NCI-H1436 treated with DMSO at 0.1 percent for 48 hours (cell line): ENCODE measurements at places on chromosomes 13 and 19.

DNA sequence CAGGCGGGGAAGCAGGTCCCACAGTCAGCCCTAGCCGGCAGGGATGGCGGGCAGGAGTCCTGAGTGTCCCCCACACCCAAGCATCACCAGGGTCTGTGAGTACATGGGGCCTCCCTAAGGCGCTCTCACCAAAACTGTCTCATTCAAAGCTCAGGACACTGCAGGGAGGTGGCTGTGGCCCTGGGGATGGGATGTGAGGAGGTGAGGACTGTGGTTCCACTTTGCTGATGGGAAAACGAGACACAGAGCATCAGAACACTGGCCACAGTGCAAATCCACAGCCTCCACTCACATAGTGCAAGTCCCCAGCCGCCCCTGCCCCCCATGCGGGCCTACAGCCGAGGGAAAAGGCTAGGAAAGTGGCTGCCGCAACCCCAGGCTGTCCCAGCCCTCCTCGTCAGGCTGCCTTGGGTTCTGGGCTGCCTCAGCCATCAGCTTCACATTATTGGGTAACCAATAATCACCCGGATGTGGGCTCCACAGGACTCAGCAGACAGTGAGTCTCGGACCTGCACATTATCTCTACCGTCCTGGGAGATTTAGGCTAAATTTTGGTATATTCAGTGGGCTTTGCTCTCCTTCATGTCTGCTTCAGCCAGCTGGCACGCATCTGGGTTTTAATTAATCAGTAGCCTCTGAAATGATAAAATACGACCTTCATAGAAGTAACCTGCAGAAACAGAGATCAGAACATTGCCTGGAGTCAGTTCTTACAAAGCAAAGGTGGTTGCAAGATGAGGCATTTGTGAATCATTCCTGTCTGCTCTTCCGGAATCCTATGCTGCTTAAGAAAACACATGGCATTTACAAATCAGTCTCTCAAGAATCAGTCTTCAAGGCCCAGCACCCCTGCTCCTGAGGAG, 77.0 kb downstream of the SOX1 start:
- DNase-seq, result no peak

DNA sequence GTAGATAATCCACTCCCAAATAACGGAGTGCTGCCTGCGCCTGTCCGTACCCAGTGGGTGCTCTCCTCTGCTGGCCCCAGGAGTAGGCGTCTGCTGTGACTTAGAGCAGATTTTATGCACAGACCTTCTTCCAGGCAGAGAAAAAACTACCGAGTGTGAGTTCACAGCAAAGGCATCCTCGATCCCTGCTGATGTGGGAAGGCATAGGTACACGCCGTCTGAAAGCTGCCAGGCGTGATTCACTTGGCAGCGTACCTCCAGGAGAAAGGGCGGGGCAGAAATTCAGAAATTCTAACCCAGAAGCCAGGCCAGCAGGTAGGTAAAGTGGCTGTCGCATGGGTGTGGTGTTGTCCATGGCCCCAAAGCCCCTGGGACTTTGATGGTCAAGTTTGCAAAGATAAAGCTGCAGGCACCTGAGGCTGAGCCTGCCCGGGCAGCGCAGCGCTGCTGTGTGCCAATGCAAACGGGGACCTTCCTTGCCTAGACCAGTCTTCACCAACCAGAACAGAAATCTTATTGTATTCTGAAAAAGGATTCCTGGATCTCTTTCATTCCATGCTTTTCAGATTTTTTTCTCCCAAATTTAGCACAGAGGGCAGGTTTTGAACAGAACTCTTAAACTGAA, 36.3 kb downstream of the COL4A2 start:
- DNase-seq, result no peak

GRCh38 chr13:34546344-34547250, 395.5 kb upstream of the NBEA start:
- DNase-seq, result no peak

DNA sequence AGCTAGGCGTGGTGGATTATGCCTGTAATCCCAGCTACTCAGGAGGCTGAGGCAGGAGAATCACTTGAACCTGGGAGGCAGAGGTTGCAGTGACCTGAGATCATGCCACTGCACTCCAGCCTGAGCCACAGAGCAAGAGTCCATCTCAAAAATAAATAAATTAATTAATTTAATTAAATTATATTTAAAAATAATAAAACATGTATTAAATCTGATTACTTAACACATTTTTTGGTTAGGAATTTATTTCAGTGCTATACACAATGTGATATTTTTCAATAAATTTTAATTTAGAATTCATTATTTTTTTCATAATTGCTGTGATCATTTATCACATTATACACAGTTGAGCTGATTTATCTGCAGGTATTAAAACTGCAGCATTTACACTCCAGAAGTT, 1101.5 kb upstream of the MIR17HG start:
- no peak for DNase-seq

DNA sequence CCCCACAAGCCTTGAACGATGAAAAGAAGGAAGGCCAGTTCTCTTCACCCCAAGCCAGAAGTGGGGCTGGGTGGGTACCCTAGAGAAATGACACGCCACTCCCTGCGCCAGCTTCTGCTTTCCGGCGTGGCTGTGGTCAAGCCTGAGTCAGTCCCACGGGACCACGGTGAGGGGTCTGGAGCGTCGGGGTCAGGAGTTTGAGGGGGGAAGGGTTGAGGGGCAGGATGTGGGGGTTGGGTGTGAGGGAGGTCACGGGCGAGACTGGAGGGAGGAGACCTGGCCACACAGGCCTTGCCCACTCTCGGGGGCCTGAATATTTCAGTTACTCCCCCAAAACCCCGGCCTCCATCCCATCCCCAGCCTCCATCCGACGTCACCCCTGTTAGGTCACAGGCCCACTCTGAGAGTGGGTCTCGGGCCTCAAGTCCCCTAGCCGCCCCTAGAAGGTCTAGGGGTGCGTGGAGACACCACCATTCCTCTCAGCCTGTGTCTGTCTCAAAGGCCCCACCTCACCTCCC, 500 bp upstream of the IFI30 start:
- DNase-seq, result no peak

DNA sequence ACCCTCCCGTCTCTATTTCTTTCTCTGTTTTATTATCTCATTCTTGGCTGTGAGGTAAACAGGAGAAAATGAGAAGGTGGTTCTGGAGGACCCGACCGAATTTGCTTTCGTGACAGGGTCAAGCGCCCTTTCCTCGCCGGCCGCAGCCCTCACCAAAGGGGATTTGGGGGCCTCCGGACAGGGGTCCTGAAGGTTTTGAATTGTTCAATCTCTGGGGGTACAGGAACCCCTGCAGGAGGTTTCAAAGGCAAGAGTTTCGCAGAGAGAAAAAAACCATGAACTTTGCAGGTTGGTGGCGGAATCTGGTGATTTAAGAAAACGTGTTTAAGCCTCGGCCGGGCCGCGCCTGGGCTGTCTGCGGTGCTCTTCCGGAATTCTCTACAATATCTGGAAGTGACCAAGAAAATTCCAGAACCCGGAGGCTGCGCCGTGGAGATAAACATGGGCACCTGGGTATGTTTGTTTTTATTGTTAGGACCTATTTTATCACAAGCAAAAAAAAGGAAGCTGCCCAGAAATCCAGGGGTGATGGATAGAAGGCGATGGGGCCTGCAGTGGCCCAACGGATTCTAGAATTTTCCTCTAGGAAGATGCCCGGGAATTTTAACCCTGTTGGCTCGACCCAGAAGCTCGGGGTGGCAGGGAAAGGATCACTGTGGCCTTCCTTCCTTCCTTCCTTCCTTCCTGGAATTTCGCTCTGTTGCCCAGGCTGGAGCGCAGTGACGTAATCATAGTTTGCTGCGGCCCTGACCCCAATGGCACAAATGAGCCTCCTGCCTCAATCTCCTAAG, 14.2 kb upstream of the PTBP1 start:
- DNase-seq, result no peak

DNA sequence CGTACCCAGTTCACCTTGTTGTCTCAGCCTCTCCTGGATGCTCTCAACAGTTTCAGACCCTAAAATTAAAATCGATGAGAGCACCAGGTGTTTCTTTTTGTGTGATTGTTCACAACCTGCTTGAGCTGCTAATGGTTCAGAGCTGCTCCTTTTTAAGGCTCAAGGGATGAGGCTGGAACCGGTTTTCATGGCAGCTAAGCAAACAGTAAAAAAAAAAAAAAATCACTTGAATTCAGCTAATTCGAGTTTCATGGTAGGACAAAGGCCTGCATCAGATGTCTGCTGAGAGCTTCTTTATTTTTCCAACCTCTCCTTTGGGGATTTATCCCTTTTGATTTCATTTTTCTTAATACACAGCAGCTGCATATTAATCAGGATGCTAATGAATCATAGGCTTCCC, 6.5 kb downstream of the SYCE2 start:
- DNase-seq, result peak; percentile 95

DNA sequence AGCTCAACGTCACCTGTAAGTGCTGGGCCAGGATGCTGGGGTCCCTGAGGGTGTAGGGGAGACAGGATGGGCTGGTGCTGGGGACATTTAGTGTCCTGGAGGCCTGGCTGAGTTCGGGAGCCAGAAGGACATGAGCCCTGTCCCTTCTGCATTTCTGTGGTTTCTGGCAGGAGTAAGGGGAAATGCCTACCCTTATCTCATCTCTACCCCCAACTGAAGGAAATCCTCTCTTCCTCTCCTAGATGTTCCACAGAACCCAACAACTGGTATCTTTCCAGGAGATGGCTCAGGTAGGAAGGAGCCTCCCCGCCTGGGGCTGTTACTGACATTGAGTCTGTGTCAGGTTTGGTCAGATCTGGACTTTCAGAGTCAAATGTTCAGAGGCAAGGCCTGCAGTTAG, 1.2 kb downstream of the CD33 start:
- DNase-seq, result no peak

DNA sequence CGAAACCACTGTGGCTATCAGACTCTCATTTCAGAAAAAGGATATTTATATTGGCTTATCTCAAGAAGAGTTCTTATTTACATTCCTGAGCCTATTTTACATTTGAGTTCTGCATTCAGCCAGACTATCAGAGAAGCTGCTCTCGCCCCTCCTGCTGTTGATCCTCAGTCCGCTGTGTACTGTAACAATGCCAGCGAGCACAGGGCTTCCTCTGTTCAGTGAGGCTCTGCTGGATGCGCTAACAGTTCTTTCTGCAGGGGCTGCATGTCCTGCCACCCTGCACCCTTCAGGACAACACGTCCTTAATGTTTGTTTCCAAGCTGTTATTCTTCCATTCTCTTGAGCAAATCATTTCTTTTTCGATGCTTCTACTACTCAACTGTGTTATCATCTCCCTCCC, 463.7 kb upstream of the SGCG start:
- no peak for DNase-seq

- DNase-seq, result no peak
Measured at GRCh38 chr13:27354379-27354778, 70.0 kb upstream of the GTF3A start.

GRCh38 chr13:85508683-85509329, 290.4 kb downstream of the SLITRK6 start:
- no peak for DNase-seq

DNA sequence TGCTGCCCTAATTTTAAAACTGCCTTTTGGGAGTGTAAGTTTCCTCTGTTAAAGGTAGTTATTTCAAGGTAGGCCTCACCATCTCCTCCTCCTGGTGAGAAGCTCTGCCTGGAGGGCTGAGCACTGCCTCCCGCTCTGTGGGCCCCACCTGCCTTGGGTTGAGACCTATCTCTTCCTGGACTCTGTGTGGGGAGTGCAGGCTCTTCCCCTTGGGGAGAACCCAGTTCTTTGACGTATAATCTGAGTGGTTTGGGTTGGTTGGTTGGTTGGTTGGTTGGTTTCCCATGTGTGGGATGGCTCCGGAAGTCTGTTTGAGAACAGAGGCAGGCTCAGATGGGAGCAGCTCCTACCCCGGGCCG, 39.1 kb downstream of the ACTN4 start:
- DNase-seq, result no peak

- no peak for DNase-seq
Measured at GRCh38 chr13:76314495-76314894, 571.7 kb downstream of the KCTD12 start.

GRCh38 chr13:20219577-20219976, 12.5 kb downstream of the GJB6 start:
- DNase-seq, result no peak

- no peak for DNase-seq
Measured at GRCh38 chr13:25727250-25727649, 324.6 kb downstream of the SHISA2 start.

DNA sequence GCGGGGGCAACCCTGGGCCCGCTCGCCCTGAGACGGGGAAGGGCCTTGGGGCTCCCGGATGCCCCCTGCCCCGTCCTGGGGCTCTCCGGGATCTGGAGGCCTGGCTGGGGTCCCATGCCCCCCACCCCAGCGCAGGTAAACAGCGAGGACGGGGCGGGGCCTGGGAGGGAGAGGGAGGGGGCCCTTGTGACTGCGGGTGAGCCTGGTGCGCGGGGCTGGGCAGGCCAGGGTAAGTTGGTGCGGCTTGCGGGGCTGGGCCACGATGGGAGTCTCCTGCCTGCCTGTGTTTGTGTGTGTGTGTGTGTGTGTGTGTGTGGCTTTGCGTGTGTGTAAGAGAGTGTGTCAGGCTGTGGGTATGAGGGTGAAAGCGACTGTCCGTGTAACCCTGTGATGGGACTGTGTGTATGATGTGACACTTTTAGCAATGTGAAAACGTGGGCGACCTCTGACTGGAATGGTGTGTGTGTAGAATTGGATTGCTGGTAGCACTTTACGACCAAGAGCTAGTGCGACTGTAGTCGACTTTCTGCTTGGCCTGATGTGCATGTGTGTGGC, 426 bp downstream of the KLC3 start:
- no peak for DNase-seq

- no peak for DNase-seq
Measured at GRCh38 chr13:45683701-45684100, 18.4 kb upstream of the CBY2 start.

GRCh38 chr19:19540715-19541515, 2.9 kb downstream of the CILP2 start:
- DNase-seq, result peak; percentile 35

DNA sequence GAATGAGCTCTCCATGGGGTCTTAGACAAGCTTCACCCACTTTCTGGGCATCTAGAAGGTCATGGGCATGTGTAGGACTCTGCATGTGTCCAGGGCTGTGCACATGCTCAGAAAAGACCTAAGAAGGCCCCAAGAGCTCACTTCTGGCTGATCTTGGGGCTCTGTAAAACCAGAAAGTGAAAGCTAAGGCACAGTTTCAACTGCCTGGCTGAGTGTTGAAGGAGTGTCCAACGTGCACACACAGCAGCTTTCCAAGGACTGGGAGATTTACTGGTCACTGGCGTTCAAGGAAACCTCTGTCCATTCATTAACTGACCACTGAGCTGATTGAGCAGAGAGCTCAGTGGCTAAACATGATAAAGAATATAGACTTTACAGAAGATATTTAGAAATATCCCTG, 137.9 kb downstream of the KATNAL1 start:
- DNase-seq, result no peak

DNA sequence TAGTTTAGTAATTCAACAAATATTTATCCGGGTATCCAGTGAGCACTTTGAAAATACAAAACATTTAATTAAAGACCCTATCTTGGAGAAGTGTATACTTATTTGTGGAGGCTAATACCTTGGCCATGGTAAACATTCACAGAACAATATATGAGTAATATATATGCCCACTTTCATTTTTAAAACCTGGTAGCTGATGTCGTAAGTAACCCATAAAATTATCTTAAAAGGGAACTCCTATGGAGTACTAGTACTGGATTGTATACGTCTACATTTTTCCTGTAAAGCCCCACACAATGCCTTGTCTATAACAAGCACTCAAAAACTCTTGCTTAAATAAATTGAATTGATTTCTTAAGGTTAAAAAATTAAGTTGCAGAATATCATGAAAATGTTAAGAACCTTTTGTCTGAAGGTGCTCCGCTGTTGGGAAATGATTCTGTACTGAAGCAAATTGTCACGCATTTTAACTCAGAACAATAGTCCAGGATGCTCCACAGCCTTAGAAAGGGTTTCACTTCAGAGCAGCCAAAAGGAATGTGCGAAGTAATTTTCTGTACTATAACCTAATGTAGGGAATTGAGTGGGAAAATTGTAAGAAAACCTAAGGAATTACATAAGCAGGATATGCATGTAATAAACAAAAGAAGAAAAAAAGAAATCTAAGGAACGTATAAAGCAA, 58.9 kb upstream of the C1QTNF9 start:
- no peak for DNase-seq
